ENCODE measurements at places on chromosomes 13 and 19.

GRCh38 chr19:7914598-7915045 is at the start of gene TGFBR3L:
TSS of gene TGFBR3L (plus strand) at chr19:7914830.
- no peak for DNase-seq

- no peak for DNase-seq
These were observed 113.9 kb downstream of the KCNRG start for GRCh38 chr13:50129081-50129705.

- DNase-seq: no peak
These were observed 1.9 kb downstream of the RAB11B start for GRCh38 chr19:8392017-8392591.

DNA sequence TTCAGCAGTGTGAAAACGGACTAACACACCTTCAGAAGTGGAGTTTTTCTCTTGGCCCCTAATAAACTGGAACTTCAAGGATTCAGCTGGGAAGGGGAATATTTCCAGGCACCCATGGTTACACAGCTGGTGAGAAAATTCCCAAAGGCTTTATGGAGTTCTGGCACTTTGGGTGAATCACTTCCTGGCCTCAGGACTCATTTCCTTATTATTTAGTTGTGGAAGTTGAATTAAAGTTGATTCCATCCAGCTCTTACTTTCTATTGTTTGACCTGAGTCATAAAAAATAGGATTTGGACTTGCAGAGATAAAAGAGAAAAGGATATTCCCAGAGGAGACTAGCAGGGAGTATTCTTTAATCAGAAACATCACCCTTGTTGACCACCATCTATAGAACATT is 882.1 kb downstream of the UQCRFS1 start:
- DNase-seq: no peak

DNA sequence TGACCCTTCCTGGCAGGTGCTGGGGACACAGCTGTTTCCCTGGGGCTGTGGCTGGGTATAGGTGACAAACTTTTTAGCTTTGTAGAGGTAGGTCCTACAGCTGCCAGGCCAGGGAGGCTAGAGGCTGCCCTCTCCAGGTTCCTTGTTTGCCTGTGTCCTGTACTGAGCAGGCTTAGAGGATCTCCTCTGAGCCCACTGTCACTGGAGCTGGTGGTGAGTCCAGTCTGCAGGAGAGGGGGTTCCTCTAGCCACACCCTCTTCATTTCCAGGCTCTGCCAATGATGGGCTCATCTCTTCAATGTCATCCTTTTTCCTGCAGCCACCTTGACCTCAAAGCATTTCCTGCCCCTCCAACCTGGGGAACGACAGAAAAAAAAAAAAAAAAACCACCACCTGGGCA is 12.6 kb upstream of the RAB11B start:
- no peak for DNase-seq

DNA sequence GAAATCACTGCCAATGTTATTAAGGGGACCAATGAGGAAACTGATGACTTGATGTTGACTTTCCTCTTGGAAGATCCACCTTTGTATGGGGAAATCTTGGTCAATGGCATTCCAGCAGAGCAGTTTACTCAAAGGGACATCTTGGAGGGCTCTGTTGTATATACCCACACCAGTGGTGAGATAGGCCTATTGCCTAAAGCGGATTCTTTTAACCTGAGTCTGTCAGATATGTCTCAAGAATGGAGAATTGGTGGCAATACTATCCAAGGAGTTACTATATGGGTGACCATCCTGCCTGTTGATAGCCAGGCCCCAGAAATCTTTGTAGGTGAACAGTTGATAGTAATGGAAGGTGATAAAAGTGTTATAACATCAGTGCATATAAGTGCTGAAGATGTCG is 3.4 kb downstream of the FREM2 start:
- no peak for DNase-seq

GRCh38 chr19:6576869-6577475 is 14.0 kb downstream of the CD70 start:
- no peak for DNase-seq

DNA sequence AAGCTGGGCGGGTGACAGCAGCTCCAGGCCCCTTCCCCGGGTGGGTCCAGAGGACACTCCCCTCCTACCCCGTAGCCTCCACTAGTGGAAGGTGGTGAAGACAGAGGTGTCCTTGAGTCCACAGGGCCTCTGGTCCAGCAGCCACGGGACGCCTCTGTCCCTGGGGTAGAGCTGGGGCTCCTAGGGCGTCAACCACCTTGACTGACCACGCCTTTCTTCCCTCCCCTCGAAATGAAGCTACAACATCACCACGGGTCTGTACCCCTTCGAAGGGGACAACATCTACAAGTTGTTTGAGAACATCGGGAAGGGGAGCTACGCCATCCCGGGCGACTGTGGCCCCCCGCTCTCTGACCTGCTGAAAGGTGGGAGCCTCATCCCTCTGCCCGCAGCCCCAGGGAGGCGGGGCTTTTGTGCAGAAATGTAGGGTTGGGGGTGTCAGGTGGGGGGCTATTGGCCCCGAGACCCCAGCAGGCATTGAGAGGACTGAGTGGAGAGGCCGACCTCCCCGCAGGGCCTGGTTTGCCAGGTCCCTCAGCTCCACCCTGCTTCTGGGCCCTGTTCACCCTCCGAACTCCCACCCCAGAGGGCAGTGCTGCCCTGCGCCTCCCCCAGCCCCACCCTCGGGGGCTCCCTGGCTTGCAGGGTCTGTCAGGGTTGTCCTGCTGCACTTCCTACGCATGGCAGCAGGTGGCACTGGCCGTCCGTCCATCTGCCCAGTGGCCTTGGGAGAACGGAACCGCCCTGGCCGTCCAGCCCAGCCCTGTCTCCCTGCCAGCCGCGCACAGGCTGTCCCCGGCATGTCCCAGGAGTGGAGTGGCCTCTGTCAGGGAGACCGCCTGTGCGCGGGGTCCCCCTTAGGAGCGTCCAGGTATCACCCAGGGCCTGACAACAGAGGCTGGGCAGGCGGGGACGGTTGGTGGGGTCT is 15.7 kb downstream of the STK11 start:
- no peak for DNase-seq
